ENCODE measurements at places on chromosomes 4 and X. TPM values are rescaled to one million over a fixed set of nuclear protein-coding genes. Genes with fewer than 3 reads are reported as not detected.

DCAF12L2 gene
- total RNA-seq, result not detected

TCEAL4 gene
- total RNA-seq, result 32.7 TPM

KLHL34 gene
- not detected for total RNA-seq

NLGN4X gene
- total RNA-seq, result under 0.01 TPM

RNF150 gene
- 0.38 TPM for total RNA-seq

L1CAM gene
- total RNA-seq, result 0.16 TPM

KCNIP4 gene
- not detected for total RNA-seq

NAP1L2 gene
- 3.0 TPM for total RNA-seq

NCAPG gene
- 34.2 TPM for total RNA-seq

TBC1D9 gene
- 38.0 TPM for total RNA-seq

DRD5 gene
- not detected for total RNA-seq

DGKQ gene
- 19.4 TPM for total RNA-seq

DCAF4L1 gene
- 0.19 TPM for total RNA-seq

DMD gene
- total RNA-seq, result 0.32 TPM

ELF4 gene
- total RNA-seq, result 21.6 TPM

PALLD gene
- 8.7 TPM for total RNA-seq

IQCM gene
- total RNA-seq, result not detected

IBSP gene
- not detected for total RNA-seq

KLHL5 gene
- total RNA-seq, result 119 TPM

AVPR2 gene
- total RNA-seq, result 1.4 TPM

KLB gene
- total RNA-seq, result 0.06 TPM

SFRP2 gene
- under 0.01 TPM for total RNA-seq

FRG2 gene
- total RNA-seq, result under 0.01 TPM

MAGEA2B gene
- not detected for total RNA-seq

HHIP gene
- total RNA-seq, result 29.3 TPM

EXOC1L gene
- not detected for total RNA-seq

BRS3 gene
- not detected for total RNA-seq

UNC5C gene
- total RNA-seq, result 0.13 TPM

PRKG2 gene
- not detected for total RNA-seq

SHISA3 gene
- total RNA-seq, result 5.0 TPM

MUC7 gene
- total RNA-seq, result not detected

CXCL3 gene
- total RNA-seq, result 1.1 TPM

NOX1 gene
- not detected for total RNA-seq

CITED1 gene
- 0.16 TPM for total RNA-seq

MGARP gene
- total RNA-seq, result 0.94 TPM

JCHAIN gene
- total RNA-seq, result not detected

SMIM10 gene
- 1.3 TPM for total RNA-seq

ANOS1 gene
- 0.32 TPM for total RNA-seq

ZFP42 gene
- total RNA-seq, result 0.16 TPM

DGAT2L6 gene
- 0.16 TPM for total RNA-seq

ENPEP gene
- total RNA-seq, result 0.49 TPM

OPRPN gene
- total RNA-seq, result not detected

ZNF141 gene
- total RNA-seq, result 14.8 TPM

ZCCHC18 gene
- total RNA-seq, result 4.6 TPM

All from bladder microvascular endothelial cell (primary cell).